Stimulated activated CD4-positive, alpha-beta T cell treated with anti-CD3 and anti-CD28 coated beads, Interleukin-12 subunit alpha, Interleukin-12 subunit beta, amount 100 ng/mL, for 4 hours (primary cell): ENCODE measurements at places on chromosomes 5 and 9.

GRCh38 chr9:119509291-119509905 is 140.2 kb upstream of the BRINP1 start:
- no peak for DNase-seq

- DNase-seq = no peak
Observed at GRCh38 chr5:179868541-179868940, 9.9 kb upstream of the MRNIP start.

DNA sequence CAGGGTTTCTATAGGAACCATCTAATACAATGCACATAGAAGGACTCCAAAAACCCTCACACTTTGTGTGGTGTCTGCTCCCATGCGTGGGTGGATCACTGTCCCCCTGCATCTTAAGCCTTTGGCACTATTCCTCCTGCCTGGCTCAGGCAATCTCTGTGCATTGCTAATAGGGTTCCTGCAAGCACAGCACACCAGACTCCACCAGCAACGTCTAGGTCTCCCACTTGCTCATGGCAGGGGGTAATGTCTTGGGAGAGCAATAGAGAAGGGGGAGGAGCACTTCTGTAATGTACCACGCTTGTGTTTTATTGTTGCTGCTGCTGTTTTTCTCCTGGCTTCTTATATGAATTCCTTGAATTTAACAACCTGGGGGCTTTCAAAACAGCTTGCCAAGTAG is 182.6 kb upstream of the GLRA1 start:
- DNase-seq = no peak

GRCh38 chr9:125233678-125234077 is 7.5 kb downstream of the HSPA5 start:
- no peak for DNase-seq

GRCh38 chr5:148484651-148485050 is 100.9 kb downstream of the FBXO38 start:
- DNase-seq = no peak

DNA sequence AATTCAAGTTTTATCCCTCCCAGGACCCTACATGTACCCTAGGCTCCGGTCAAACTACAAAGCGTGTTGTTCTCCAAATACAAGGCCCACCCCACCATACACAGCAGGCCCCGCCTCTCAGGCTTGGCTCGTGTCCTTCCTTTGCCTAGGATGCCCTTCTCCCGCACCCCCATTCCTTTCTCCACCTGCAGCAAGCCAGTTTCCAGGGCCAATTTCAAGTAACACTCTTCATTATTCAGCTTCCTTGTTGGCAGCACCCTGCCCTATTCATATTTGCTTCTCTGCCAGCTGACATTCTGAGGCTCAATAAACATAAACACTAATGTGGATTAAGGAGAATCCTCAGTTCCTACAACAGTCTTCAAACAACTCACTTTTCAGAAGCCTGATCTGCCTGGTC is 31.7 kb downstream of the EPB41L4B start:
- no peak for DNase-seq

DNA sequence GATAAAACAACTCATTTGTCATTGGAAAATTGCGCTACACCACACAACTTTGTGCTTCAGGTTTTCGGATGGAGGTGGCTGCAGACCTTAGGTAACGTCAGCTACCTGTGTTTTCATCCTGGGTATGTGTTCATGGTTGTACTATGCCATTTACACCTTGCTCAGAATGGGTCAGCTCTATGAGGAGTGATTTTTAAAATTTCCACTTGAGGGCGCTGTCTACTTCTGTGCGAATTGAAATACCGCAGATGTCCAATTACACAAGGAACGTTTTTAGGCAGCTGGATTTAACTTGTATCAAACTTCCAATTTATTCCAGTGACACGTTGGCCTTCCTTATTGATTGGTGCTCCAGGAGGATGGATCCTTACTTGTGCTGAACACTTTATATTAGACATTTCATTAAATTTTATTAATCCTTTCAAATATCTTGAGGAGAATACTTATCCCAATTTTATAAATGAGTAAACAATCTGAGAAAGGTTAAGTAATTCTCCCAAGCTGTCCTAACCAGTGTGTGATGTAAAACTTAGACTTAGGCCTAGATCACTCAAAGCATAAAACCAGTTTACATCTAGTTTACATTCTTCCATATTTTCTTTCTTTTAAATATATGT is 23.4 kb downstream of the DMRTA1 start:
- DNase-seq = no peak

DNA sequence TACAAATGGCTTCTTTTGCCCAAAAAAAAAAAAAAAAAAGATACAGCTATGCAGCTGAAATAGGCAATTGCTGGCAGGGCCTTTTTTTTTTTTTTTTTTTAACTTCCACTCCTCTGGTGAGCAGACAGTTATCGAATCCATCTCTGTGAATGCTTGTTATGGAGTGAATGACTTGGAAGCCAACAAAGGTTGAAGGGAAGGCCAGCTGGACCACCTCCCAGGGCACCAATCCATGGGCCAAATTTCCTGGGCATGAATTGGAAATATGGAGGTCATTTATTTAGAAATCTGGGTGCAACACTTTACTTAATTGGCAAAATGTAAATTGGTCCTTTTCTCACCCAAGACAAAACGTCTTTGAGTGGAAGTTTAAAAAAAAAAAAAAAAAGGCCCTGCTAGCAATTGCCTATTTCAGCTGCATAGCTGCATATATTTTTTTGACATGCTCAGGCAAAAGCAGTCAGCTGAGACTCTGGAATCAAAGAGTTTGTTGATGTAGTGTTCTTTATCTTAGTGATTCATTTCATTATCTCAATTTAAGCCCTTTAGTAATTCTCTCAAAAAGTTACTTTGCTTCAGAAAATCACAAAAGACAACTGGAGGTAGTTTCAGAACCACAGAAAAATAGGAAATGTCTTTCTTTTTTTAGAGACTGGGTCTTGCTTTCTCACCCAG is 392.2 kb upstream of the KLF4 start:
- no peak for DNase-seq

DNA sequence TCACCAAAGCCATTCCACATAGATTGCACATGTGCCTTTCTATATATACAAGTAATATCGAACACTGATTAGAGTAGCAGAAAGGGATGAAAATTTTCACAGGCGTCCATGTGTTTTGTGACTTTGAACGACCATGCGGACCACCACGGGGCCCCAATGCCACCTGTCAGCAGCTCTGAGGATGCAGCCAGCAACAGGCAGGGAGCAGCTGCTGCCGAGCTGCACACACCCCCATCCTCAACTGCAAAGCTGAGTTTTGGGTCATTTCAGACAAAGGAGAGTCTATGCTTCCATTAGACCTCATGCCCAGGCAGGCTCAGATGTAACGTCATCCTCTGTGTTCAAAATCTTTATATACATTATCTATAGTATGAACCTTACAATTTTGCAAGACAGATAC is 503.8 kb downstream of the IRX1 start:
- DNase-seq = no peak

DNA sequence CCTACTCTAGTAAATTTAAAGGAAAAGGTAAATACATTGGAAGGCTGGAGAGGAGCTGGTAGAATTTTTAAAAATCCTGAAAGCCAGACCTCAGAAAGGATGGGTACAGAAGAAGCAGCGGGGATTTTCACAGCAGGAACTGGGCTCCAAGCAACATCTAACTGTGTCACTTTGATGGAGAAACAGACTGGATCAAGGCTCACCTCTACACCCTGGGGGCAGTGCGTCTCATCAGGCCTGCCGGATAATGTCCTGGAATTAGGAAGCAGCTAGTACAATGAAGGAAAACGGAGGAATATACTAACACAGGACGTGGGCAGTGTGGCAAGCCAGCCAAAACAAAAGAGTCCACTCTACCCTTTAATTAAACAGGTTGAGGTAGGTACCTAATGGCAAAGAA is 463.6 kb downstream of the TAF11L14 start:
- no peak for DNase-seq

GRCh38 chr9:754150-754931 is 87.2 kb upstream of the DMRT1 start:
- DNase-seq = no peak

GRCh38 chr5:179373961-179374505 is 28.8 kb upstream of the ADAMTS2 start:
- no peak for DNase-seq

DNA sequence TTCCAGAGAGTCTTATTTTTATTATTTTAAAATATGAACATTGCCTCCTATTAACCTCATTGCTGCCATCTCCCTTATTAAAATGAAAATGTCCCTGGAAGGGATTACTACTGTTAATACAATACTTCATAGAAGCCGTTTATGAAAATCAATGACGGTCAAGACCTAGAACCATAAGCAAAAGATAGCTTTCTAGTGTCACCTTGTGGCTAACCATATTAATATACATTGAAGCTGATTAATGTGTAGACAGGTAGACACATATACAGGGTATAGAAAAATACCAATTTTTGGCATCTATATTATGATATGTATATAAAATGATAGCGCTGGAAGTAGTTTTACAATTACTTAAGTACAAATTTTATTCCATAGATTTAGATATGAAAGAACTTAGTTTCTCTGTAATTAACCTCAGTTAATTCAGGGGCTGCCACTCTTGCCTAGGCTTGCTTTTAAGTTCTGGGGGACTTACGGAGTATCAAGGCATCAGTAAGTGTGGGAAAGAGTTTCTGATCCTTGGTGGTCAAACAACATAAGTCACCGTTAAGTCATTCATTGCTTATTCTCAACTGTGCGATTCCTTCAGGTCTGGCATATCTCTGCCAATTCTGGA is 2.5 kb upstream of the YTHDC2 start:
- DNase-seq = no peak

- no peak for DNase-seq
Observed at GRCh38 chr5:77172713-77173328, 37.7 kb upstream of the PDE8B start.

GRCh38 chr5:151647320-151647861 is 39.3 kb downstream of the SPARC start:
- DNase-seq = no peak

DNA sequence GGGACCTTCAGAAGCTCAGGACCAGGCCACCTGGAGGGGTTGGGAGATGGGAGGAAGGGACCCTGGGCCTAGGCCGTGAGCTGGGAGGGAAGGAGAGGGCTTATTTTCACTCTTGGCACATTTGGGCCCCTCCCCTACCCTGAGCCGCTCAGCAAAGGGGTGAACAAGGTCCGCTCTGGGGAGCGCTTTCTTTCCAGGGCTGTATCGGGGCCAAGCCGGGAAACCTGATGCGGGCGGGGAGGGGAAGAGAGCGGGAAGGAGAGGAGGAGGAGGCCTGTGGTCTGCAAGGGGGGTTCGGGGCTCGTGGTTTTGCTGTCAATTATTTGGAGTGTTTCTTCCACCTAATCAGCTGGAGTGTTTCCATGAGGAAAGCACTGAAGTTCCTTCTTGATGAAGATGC is 62.7 kb upstream of the RXRA start:
- DNase-seq = no peak

DNA sequence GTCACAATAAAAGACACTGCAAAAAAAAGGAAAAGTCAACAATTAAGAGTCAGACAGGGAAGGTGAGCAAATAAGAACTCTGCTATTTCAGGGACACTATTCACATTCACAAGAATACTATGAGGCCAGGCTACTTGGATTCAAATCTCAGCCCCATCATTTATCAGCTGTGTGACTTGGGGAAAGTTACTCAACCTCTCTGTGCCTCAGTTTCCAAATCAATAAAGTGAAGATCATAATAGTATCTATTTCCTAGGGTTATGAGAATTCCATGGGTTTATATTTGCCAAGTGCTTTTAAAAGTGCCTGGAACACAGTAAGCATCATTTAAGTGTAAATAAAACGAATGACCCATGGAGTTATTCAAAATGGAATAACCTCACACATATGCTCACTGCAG is 56.4 kb downstream of the ALDH7A1 start:
- no peak for DNase-seq

- DNase-seq = no peak
Observed at GRCh38 chr9:89470224-89470839, 27.6 kb downstream of the SEMA4D start.

GRCh38 chr5:83077662-83078261 is 415 bp downstream of the XRCC4 start:
- no peak for DNase-seq

DNA sequence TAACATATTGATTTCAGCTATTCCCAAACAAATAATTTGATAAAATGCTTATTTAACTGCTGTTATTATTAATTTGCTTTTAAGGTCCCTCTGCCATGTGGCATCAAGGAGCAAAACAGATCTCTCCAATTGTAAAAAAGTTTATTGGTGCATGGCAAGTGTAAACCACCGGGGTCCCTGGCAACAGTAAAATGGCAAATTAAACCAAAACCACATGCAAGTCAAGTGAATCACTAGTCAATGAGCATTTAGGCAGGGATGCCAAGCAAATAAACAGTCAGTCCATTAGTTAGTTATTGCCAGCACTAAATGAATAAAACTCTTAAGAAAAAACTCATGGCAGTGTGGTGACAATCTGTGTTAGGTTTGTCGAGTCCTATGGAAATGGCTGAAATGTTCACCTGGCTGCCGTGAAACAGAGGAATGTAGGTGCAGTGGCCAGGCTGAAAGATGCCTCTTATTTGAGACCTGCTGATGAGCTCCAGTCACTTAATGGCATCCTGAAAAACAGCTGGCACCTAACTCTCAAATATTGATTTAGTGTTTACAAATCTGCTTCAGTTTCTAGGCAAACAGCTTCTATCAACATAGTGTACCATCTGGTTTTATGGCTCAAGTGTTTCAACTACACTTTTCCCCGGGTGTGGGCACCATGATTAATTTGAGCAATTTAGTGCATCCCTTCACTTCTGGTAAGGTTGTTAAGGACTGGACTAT is 296.5 kb upstream of the ITGA1 start:
- DNase-seq = no peak

DNA sequence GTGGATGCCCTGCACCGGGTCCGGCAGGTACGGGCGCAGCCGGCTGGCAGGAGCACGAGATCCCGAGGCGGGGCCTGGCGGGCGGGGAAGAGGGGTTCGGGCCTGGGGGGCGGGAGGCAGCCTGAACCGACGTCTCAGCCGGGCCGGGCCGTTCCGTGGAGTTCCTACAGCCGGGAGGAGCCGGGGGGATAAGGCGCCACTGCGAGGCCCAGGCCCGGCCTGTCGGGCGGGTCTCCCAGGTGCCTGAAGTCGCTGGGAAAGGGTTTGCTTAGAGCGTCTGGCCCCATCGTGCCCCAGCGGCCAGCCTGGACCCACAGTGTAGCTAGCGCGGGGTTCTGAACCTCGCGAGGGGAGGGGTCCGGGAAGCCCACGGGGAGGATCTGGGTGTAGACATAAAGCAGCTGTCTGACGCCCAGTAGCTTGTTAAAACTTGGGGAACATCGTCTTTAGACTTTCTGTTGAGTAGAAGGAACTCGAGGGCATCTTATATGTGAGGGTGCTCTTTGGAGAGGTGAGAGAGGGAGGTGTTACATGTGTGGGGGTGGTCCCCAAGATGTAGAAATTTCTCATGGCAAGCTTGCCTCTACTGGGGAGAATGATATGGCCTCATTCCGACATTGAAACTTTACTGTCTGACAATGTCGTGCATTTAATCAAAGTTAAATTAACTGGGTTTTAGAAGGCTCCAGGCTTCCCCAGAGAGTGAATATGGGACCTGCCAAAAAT is 524 bp downstream of the FUBP3 start:
- no peak for DNase-seq

DNA sequence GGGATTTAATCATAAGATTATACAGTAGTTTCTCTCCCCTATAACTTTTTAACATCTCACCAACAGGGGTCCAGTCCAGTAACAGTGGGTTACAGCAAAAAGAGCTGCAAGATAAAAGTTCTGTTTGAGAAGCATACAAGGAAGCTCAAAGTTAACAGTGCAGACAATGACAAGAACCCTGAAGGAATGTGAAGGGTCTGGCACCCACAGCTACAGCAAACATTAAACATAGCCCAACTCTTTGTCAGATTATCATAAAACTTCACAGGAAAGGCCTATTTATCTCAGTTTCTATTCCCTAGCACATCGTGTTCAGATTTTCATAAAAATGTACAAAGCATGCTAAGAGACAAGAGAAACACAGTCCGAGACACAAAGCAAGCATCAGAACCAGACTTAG is 309.4 kb downstream of the DIRAS2 start:
- no peak for DNase-seq
